ENCODE measurements at places on chromosomes 12 and 14.
A peak's percentile ranks its signal among the peaks of the same experiment; 100 is the strongest.

GRCh38 chr12:5977556-5977955 is 32.5 kb upstream of the ANO2 start:
- DNase-seq = no peak

GRCh38 chr12:18428416-18428815 is 167.1 kb downstream of the PIK3C2G start:
- no peak for DNase-seq

- no peak for DNase-seq
Observed at GRCh38 chr12:108915632-108916133, 35.8 kb downstream of the DAO start.

- no peak for DNase-seq
Observed at GRCh38 chr12:19198272-19198671, 68.7 kb downstream of the PLEKHA5 start.

DNA sequence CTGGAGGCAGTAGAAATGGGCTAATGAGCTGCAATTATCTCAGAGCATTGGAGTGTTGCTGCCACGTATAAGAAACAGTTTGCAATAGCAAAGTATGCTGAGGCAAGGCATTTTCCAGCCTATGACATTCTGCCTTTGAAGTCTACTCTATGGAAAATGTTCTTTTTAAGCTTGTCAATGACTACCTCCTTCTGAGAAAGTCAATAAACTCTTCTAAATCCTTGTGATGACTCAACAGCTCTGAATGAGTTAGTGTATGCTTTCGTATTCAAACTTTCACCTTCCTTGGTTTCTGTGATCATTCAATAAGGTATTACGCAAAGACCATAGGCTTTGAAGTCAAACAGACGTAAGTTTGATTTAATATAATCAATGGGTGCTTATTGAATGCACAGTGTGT is 111.2 kb downstream of the CAPZA3 start:
- no peak for DNase-seq

DNA sequence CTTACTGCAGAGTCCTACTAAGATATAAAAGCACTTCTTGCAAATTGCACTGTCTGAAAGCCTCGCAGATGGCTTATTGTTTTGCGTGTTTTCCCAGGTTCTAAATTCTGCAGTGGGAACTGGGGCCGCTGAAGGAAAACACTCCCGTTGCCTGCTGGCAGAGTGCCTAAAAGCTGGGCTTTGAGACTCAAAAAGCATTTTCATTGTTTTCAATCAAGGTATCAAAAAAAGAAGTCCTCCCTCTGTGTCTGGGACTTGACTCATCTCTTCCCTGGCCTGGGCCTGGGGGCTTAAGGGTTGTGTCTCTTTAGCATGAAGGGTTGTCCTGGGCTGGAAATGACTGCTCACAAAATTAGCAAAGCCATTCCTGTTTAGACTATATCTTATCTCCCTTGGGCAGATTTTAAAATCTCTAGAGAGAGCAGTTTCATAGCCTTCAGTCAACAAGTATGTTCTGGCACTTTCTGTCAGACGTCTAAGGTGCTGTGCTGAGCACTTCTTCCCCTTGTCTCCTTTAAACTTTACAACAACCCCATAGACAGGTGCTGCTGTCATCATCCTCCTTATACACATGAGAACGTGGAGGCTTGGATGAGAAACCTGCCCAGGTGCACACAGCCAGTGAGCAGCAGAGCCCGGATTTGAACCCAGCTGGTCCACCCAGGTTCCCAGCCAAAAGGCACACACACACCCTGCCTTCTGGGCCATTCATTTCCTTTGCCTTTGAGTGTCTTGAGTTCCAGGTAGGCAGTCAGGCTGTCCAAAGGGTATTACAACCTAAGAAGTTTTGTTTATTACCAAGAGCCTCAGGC is 31.1 kb downstream of the ELK3 start:
- no peak for DNase-seq

DNA sequence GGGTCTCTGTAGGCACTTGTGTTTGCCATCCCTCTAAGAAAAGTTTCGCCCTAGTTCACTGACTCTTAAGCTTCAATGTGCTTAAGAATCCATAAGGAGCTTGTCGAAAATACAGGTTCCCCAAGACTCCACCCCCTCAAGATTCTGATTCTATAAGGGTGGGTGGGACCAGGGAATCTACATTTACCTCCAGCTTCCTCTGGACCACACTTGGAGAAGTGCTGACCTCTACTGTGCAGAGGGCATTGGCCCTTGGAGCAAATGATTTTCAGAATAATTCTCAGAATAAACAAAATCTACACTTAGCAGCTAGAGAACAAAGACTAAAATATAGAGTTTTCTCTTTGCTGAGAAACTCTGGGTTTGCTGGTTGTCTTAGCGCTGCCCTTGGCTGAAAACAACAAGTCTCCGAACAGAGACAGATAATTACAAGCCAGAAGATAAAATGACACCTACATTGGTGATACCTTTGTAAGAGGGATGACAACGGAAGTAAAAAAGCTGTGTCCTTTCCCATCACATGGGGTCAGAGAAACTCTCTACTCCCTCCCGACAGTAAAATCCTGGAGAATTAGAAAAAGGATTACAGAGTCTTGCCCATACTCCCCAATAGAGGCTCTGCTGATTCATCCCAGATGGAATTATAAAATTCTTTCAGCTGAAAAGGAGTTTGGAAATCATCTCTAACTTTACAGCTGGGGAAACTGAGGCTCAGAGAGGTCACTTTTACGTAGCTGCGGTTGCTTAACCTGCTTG is 4.8 kb downstream of the TGFB3 start:
- no peak for DNase-seq

DNA sequence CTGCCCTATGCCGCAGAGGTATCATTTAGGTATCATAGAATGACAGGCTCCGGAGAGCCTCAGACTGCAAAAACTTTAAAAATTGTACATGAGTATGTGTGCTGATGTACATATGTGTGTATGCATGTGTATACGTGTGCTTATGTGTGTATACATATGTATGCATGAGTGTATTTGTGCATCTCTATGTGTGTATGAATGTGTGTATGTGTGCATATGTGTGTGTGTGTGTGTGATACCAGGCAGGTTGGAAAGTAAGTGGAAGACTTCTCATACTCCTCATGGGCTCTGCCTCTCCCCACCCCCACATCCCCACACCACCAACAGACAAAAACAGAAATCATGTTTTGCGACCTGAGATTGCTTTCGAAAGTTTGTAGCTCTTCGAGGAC is 621 bp upstream of the TMEM117 start:
- no peak for DNase-seq

- no peak for DNase-seq
Observed at GRCh38 chr12:114679942-114680341, 4.0 kb downstream of the TBX3 start.

DNA sequence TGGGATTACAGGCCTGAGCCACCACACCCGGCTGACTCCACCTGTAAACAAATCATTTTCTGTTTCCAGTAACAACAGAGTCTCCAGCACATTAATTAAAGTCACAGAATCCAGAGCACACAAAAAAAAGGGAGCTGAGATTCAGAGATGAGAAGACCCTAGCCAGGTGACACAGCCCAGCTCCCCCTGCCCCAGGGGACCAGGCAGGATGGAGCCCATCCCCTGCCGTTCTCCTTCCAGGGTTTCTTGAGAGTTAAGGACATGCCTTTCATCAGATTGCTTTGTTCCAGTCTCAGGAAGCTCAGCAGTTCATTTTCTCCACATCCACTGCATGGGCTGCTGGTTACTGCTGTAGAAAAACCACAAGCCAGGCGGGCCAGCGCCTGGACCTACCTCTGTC is 81.2 kb downstream of the RIMBP2 start:
- no peak for DNase-seq

DNA sequence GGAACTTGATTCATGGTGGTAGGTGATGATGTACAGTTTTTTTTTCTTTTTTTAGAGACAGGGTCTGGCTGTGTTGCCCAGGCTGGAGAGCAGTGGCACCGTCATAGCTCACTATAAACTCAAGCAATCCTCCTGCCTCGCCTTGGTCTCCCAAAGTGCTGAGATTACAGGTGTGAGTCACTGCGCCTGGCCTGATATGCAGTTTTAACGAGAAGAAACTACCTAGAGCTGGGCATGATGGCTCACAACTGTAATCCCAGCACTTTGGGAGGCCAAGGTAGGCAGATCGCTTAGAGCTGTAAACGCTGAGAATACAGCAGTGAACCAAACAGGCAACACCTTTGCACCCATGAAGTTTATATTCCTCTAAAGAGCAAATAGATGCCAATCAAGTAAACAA is 13.0 kb upstream of the VPS37B start:
- DNase-seq = no peak

DNA sequence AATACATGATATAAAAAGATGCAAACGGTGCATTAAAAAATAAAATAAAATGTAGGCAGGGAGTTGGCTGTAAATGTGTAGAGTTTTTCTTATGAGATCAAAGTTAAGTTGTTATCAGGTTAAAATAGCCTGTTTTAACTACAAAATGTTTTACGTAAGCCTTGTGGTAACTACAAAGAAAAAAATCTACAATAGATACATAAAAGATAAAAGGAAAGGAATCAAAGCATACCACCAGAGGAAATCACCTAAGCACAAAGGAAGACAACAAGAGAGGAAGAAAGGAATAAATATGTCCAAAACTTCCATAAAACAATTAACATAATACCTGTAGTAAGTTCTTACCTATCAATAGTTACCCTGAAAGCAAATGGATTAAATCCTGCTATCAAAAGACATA is 12.2 kb downstream of the NELL2 start:
- no peak for DNase-seq

- peak; percentile 74 for DNase-seq
Observed at GRCh38 chr12:53200458-53201176, 6.4 kb downstream of the ITGB7 start.

GRCh38 chr12:47111392-47111778 is 31.6 kb upstream of the AMIGO2 start:
- no peak for DNase-seq

DNA sequence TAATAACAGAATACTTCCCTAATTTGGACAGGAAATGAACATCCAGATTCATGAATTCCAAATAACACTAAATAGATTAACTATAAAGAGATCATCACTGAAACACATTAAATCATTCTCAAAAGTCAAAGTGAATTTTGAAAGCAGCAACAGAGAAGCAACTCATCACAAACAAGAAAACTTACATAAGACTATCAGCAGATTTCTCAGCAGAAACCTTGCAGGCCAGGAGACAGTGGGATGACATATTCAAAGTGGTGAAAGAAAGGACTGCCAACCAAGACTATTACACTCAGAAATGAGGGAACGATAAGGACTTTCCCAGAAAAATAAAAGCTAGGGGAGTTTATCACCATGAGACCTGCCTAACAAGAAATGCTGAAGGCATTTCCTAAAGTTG is 70.8 kb downstream of the ITPR2 start:
- DNase-seq = no peak

GRCh38 chr12:7118881-7119280 is 9.8 kb downstream of the RBP5 start:
- DNase-seq = no peak

DNA sequence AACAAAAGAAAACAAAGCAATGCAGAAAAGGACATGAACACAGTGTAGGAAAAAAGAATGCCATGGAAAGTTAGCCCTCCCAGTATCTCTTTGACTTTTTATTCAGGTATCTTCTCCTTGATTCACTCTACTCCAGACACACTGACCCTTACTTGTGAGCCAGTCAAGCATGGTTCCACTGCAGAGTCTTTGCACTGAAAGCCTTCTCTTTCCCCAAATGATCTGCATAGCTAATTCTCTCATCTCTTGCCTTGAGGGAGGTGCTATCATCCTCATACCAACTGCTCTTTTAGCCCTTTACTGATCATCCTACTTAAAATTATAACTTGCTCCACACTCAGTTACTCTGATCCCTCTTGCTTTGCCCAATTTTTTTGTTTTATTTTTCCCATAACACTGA is 101.2 kb upstream of the SLC16A7 start:
- no peak for DNase-seq

GRCh38 chr12:106205208-106206069 is 42.4 kb downstream of the CKAP4 start:
- no peak for DNase-seq

- DNase-seq = no peak
Observed at GRCh38 chr12:10220398-10221077, 7.9 kb downstream of the GABARAPL1 start.

- DNase-seq = no peak
Observed at GRCh38 chr12:19542606-19543005, 103.3 kb downstream of the AEBP2 start.

DNA sequence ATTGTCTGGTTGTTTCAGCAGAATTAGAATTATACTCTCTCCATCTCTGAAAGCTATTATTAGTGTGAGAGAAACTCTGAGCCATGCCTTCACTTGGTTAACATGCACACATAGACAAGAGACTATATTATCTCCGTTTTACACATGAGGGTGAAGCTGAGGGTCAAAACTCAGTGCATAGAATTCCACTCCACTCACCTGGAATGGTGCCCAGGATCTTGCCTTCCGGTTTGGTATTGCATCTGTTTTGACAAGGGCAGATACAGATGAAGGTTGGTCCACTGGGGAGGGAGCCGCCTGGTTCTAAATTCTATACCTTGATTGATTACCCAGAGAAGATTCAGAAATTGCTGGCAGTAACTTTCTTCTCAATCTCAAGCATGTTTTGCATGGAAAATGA is 149.5 kb upstream of the PELI2 start:
- no peak for DNase-seq

GRCh38 chr14:103676881-103677675 is 38.2 kb downstream of the XRCC3 start:
- no peak for DNase-seq

DNA sequence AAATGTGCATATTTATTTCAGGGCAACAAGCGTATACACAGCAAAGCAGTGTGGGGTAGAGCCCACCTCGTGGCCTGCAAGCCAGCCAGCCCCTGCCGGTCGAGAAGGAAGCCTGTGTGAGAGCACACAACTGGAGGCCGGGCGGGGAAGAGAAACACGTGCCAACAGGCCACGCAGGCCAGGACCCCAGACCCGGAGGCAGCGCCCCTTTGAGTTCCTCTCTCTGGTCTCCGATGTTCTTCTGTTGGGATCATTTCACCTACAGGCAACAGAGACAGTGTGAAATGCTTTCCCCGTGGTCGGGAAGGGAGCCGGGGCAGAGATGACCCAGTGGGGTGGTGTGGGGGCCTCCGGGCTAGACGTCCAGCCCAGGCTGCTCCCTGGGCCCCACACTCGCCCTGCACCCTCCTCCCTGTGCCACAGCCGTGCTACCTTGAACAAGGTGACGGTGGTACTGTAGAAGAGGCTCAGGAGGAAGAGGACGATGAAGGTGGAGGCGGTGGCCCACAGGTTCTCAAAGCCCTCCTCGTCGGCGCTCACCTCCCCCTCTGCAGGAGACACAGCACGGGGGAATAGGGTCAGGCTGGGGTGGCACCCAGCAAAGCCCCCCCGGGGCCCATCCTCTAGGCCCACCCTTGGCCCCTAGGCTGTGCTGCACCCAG is 325.5 kb downstream of the TMEM121 start:
- DNase-seq = no peak

All from GM06990 (cell line).